Mucosa of descending colon (tissue), 3 donors: ENCODE measurements at places on chromosomes 7 and 10. TPM values are rescaled to one million over a fixed set of nuclear protein-coding genes. Genes with fewer than 3 reads are reported as not detected.

DNA sequence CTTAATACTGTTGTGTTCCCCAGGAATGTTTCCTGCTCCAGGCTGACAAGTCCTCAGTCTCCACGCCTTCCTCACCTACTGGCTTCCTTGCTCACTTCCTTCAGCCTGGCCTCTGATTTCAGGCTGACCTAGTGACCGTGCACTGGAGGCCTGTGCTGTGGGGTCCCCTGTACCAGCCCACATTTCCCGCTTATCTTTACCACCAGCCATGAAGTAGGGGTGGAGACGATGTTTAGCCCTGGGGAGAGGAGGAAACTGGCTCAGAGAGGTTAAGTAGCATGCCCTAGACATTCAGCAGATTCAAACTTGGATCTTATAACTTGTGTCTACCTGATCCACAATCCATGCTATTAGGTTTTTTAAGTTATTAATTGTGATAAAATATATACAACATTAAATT is 4.8 kb upstream of the ZNF488 start:
- DNase-seq: no peak

ANXA8L1 gene
- not detected for total RNA-seq

IDI2 gene
- total RNA-seq: not detected

GRCh38 chr7:100642534-100642907 is 1.2 kb upstream of the TFR2 start:
- DNase-seq: no peak

TEX36 gene
- not detected for total RNA-seq

DNA sequence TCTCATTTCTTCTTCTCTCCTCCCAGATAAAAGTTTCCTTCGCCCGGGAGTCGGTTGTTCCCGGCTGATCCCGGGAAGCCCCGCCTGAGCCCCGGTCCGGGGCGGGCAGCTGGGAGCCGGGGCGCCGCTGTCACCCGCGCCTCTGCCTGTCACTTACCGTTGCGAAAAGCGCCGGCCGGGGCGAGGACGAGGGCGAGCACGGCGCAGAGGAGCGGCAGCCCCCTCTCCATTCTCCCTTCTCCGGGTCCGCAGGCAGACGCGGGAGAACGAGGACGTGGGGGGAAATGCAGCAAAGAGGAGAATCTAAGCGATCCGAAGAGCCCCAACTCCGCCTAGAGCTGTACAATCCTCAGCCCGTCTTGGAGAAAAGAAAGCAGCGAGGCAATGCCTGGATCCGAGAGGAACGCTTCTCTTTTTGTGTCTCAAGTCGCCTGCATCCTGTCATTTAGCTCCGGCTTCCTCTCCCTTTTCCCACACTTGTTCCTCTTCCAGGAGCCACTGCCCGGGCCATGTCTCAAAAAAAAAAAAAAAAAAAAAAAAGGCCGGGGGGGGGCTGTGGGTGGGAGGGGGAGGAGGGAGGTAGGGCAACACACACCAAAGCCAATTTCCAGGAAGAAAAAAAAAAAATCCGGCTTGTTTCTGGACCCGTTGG is at the start of gene NRP1:
NRP1 (minus strand) TSS at position 515 of the 652 bp plus-strand sequence; CDS start at position 230, 285 bp downstream.
- peak; percentile 55 for DNase-seq

- DNase-seq: no peak
Observed at GRCh38 chr10:27614776-27615175, 110.7 kb downstream of the RAB18 start.

- DNase-seq: no peak
Observed at GRCh38 chr10:129876838-129877237, 87.2 kb downstream of the EBF3 start.

- DNase-seq: no peak
Observed at GRCh38 chr10:4651404-4652037, 174.5 kb upstream of the AKR1E2 start.

PLCE1 gene
- total RNA-seq: 36.1 TPM

- no peak for DNase-seq
Observed at GRCh38 chr7:148916186-148916585, 32.1 kb upstream of the EZH2 start.

- DNase-seq: no peak
Observed at GRCh38 chr7:1939434-1940401, 269.6 kb downstream of the ELFN1 start.

HABP2 gene
- total RNA-seq: not detected

CRTAC1 gene
- total RNA-seq: 0.17 TPM

GRCh38 chr10:3098689-3099088 is 31.3 kb downstream of the PFKP start:
- DNase-seq: no peak

ELFN1 gene
- total RNA-seq: 0.41 TPM

- DNase-seq: no peak
Observed at GRCh38 chr7:91137788-91138368, 126.4 kb upstream of the FZD1 start.

GRCh38 chr7:141073641-141074161 is at the start of gene TMEM178B:
TMEM178B (plus strand) TSS chr7:141074064.
- no peak for DNase-seq

- DNase-seq: no peak
Observed at GRCh38 chr10:105042906-105043552, 401.9 kb downstream of the SORCS3 start.

DNA sequence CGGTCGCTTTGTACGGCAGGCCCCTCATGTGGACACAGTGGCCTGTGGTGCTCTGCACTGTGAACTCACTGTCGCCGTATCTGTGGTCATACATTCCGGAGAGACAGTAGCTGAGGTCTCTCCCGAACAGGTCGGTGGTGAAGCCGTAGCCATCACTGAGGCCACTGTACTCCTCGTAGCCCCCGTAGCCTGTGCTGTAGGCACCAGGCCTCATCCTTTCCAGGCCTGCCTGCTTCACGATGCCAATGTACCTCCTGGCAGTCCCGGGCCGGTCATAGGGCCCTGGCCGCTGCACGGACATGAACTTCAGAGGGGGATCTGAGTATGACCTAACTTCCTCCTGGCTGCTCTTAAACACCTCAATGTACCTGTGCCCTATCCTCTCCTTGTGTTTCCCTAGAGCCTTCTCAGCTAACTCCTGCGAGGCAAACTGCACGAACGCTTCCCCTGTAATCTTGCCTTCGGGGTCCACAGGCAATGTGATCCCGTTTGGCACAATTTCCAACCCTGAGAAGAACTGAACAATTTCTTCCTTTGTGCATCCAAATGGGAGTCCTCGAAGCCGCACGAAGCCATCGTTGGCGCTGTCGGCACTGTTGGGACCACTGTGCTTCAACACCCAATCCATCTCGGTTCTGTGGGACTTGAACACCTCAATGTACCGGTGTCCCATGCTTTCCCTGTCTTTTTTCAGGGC is 15.7 kb downstream of the FXYD4 start:
- no peak for DNase-seq

GRCh38 chr10:114010316-114010715 is 33.4 kb upstream of the ADRB1 start:
- no peak for DNase-seq

DNA sequence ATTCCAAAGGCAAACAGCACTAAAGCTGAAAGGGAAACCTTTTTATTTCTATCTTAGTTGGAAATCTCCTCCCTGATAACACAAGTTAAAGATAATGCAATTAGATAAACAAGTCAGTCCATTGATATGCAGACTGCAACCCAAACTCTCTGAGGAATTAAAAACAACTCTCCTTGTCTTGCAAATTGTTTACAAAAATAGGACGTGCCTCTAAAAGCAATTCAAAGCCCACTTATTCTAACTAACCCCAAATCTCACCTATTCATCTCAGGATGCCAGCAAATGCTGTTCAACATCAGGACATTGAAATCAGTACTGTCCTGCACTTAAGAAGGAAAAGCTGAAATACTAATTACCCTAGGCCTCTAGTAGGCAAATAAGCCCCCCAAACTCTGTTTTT is 12.8 kb downstream of the SHTN1 start:
- DNase-seq: no peak

GRCh38 chr10:58511765-58512490 is 744 bp upstream of the BICC1 start:
- peak; percentile 31 for DNase-seq

DNA sequence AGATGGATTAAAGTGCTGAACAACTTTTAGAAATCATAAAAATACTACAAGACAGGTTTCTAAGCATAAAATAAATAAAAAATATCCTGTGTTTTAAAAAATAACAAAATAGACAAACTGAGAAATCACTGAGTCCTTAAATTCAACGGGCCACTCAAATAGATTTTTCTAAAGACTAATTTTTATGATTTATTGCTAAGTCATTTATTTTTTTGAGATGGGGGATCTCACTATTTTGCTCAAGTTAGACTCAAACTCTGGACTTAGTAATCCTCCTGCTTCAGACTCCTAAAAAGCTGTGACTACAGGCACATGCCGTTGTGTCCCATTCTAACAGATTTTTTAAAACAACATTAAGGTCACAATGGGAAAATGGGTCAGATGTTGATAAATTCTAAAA is 121.0 kb upstream of the THSD7A start:
- no peak for DNase-seq

SPDYE2 gene
- total RNA-seq: not detected
